Suppressor macrophage treated with lipopolysaccharide for 4 hours (primary cell): ENCODE measurements at places on chromosomes 12 and 14.

DNA sequence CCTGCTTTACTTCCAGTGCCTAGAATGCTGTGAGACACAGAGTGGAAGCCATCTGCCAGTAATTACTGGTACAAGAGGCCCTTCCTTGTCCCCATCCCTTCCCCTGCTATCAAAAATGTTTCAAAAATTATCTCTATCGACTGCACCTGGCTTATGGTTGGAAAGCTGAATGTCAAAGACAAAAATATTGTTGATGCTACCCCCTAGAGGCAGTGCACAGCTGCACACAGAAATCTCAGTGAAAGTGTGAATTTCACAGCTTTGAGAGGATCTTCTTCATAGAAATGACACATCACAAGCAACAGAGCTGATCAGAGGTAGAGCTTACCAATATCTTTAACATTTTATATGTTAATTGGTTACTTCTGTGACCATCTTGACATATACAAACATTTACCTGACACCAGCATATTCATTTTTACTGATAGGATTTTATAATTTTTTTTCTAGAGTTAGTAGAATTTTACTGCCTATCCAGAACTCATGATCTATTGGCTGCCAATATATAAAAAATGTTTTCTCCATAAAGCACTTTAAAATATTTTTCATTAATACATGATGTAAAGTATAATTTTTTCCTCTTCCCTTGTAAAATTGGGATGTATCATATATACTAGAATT lies 138.0 kb downstream of the AACS start:
- peak; percentile 9 for DNase-seq

GRCh38 chr14:102761206-102761605 lies 16.0 kb upstream of the TRAF3 start:
- no peak for DNase-seq

GRCh38 chr14:28097585-28097984 lies 669.0 kb upstream of the FOXG1 start:
- no peak for DNase-seq

- no peak for DNase-seq
These were observed 464.8 kb upstream of the RGS6 start for GRCh38 chr14:71467361-71467811.

GRCh38 chr12:70543444-70543843 lies 93.8 kb downstream of the PTPRB start:
- no peak for DNase-seq

- no peak for DNase-seq
These were observed 63.6 kb upstream of the ARID2 start for GRCh38 chr12:45665941-45666340.

DNA sequence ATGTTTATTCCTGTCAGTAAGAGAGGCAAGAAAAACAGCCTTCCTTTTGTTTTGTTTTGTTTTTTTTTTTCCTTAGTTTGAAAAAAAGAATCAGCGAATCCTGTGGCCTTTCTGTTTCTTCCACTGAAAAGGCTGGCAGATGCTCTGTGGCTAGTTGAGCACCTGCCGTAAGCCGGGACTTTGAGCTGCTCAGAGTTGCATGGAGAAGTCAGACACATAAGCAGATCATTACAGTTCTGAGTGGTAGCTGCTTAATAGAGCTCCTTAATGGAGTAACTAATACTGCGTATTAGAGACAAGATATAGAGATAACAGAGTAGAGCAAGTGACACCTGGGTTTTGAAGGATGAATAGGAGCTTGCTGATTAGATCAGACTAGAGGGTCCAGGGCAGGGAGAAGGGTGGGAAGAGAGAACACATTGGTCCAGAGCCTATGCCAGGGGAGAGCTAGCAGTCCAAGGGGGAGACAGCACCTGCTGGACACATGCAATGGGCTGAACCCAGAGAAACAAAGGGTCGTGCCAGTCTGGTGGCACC lies 129.4 kb downstream of the TSPAN9 start:
- no peak for DNase-seq

DNA sequence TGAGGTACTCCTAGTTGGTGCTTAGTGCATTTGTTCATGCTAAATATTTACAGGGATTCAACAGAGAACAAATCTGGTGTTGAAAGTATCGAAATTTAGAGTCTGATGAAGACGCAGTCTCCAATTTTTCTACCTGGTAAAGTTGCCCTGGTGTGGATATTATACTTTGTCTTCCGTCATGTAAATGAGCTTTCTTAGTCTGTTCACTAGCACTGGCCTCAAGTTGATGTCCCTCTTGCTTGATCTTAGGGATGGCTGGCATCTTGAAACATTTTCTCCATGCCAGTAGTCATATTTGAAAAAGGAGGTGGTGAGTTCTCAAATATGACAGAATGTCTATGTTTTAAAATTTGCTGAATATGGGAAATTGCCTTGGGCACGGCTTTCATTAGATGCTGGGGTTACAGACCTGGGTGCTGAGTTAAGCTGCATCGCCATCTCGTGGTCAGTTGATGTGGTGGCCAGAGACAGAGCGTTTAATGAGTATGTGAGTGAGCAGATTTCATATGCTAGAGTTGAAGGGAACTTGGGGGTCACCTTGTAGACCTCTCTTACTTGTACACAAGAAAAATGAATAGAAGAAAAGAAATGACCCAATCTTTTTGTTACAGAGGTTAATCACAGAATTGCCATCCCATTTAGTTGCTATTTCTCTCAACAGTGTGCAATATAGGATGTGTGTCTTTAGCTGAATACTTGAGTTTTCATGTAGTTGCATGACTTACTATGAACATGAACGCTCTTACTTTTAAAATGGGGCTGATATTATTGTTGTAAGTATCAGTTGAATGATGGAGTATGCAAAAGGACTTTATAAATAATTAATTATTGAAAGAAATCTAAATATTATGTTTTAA lies 172.8 kb upstream of the DCN start:
- peak; percentile 57 for DNase-seq

DNA sequence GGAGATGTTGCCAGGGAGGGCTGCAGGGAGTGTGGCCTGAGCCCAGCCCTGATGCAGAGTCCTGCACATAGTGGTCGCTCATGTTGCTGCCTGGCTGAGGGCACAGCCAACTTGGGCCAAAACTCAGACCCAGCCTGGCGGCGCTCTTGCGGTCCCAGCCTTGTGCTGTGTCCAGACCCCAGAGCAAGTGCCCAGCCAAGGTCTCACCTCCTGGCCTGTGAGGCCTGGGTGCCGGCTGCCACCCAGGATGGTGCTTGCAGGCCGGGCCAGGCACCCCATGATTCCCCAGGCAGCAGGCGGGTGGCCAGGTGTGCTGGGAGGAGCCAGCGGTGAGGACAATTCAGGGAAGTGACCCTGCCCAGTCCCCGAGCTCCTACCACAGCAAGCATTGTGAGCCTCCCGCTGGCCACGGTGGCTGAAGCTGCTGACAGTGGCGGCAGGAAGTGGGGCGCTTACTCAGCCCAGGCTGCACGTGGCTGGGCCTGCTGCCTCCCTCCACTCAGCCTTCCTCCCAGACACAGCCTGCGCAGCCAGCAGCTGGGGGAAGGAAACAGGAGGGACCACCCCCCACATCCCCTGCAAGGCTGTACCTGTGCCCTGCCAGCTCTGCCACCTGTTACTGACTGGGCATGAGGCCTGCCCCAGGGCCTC lies 17.7 kb upstream of the PGF start:
- peak; percentile 70 for DNase-seq

GRCh38 chr14:59537476-59537875 lies 39.1 kb downstream of the CCDC175 start:
- DNase-seq = no peak

- DNase-seq = peak; percentile 77
These were observed 4.1 kb downstream of the SDR39U1 start for GRCh38 chr14:24438223-24439097.

- no peak for DNase-seq
These were observed 493.3 kb downstream of the TMTC2 start for GRCh38 chr12:83179999-83180398.

- DNase-seq = no peak
These were observed 120.9 kb upstream of the MIS18BP1 start for GRCh38 chr14:45373877-45374276.
